ENCODE measurements at places on chromosomes 4 and X.

- DNase-seq = no peak
Observed at GRCh38 chr4:86898562-86898961, 6.3 kb upstream of the C4orf36 start.

GRCh38 chrX:120477453-120477852 lies 8.4 kb upstream of the LAMP2 start:
- DNase-seq = no peak

- no peak for DNase-seq
Observed at GRCh38 chr4:107987916-107988762, 1.6 kb upstream of the HADH start.

DNA sequence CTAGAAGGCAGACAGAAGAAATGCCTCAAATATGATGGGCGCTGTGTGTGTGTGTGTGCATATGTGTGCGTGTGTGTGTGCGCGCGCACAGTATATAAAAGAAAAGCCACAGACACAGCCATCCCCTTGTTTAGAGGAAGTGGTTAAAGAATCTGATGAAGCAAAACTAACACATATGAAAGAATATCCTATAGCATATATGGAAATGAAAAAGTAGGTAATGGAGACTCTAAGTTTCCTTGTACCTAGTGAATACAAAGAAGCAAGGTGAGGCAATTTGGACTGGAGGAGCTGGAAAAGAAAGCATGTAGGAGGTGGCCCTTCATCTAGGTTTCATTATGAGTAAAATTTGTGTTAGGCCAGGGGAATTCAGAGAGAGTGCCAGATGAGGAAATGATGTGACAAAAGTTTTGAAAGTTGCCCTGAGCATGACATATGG lies 58.6 kb upstream of the MCF2 start:
- DNase-seq = no peak

- peak; percentile 18 for DNase-seq
Observed at GRCh38 chr4:113618205-113618604, 143.3 kb downstream of the CAMK2D start.
